ENCODE measurements at places on chromosomes 1 and 21. TPM values are rescaled to one million over a fixed set of nuclear protein-coding genes. Genes with fewer than 3 reads are reported as not detected.

GRCh38 chr1:97331165-97331564 lies 589.7 kb downstream of the DPYD start:
- DNase-seq: no peak

GRCh38 chr1:38803647-38804046 lies 55.9 kb downstream of the RRAGC start:
- no peak for DNase-seq

DNA sequence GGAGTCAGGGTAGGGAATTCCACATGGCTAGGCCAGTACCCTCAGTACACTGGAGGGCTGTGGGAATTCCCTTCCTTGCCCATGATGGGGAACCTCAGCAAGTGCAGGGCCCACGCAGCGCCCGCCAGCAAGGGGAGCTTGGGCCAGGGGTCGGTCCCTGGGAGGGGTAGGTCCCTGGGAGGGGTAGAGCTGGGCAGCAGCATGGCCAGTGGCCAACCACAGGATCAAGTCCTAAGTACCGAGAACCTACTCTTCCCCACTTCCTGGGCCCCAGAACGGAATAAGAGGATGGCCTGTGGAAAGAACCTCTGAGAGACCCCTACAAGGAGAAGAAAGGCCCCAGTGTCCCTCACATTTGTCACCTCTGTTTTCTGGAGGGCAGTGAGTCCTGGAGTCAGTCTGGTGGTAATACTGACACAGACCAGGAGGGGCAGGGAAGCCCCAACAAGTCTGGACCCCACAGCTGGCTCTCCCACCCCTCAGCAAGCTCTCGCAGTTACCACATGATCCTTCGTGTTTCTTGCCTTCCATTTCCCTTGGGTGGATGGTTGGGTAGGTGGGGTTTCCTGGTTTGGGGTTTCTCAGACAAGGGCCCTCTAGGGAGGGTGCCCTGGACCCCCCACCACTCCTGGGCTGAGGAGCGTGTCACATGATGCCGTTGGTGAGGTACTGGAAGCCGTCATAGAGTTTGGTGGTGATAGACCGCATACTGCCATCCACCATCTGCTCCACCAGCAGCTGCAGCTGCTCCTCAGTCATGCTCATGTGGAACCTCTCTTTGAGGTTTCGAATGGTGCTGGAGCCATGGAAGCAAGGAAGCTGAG lies 10.3 kb downstream of the ZNF687 start:
- no peak for DNase-seq

- peak; percentile 88 for DNase-seq
Measured at GRCh38 chr1:16984717-16985116, 4.3 kb upstream of the MFAP2 start.

GRCh38 chr1:189185097-189185496 lies 1292.6 kb downstream of the BRINP3 start:
- no peak for DNase-seq

DNA sequence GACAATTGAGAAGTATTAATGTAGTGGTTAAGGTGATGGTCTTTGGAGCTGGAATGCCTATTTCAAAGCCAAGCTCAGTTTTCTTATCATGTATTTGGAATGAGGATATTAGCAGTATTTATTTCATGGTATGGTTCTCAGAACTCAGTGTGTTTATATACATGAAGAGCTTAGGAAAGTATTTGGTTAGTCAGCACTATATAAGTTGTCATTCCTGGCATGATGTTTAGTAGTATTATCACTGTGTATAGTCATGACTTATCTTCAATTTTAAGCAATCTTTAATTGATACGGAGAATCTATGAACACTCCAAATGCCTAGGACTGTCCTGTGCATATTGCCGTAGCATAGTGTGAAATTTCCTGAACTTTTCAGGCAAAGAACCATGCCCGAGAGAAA lies 501.9 kb upstream of the USP24 start:
- DNase-seq: no peak

DNA sequence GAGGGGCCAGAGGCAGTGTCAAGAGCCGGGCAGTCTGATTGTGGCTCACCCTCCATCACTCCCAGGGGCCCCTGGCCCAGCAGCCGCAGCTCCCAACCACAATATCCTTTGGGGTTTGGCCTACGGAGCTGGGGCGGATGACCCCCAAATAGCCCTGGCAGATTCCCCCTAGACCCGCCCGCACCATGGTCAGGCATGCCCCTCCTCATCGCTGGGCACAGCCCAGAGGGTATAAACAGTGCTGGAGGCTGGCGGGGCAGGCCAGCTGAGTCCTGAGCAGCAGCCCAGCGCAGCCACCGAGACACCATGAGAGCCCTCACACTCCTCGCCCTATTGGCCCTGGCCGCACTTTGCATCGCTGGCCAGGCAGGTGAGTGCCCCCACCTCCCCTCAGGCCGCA lies at the start of gene BGLAP:
Gene BGLAP, plus strand, starts transcription at position 259 of the 400 bp plus-strand sequence. Its CDS starts 48 bp downstream, at position 307.
- DNase-seq: no peak

DNA sequence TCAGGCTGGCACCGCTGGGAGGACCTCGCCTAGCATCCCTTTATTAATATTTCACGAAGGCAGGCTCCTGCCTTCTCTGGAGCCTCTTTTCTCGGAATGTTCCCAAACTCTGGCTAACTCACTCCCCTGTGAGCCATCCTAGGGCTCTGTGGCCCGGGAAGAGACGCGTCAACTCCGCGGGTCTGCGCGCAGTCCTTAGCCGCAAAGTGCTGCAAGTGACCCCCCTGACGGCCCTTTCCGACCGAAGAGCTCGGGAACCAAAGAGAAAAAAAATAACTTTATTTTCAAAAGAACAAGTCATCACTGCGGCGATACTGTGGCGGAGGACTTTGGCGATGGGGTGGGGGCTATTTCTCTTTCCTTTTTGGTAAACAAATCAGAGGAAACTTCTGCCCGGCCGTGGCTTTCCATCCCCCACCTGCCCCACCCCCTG lies 14.6 kb downstream of the NR5A2 start:
- DNase-seq: no peak

DNA sequence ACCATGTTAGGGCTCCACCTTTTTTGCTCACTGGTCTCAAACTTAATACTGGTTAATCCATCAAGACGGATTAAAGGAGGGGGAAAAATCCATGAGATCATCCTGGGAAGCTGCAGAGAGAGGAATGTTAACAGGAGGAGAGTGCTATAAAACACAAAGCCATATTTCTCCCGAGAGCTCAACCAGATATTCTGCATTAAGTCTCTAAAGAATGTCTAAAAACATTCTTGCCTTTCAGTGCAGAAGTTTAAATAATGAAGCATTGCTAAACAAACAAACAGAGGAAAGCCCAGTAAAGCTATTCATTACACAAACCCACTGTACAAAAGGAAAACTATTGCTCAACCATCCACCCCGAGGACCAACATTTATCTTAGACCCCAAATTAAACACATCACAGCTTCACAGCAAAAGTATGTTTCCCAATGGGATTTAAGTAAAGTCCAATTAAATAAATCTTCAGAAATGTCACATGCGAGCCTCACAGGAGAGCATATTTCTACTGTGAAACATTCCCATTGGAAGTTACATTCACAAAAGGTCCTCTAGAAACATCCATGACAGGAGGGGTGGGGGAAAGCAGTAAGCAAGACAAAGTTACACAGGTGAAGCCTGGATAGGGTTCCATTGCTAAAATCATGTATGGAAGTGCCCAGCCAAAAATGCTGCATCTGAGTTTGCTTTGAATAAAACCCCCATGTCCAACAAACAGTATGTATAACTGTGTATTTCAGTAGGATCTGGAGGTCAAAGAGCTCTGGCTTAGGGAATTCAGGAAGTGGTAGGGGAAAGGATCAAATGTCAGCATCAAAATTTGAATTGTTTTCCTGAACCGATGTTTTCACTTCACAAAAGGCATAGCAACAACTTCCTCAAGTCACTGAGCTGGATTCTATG lies 23.3 kb downstream of the DUSP10 start:
- DNase-seq: no peak

- DNase-seq: no peak
Measured at GRCh38 chr1:88466011-88466410, 218.1 kb upstream of the PKN2 start.

DNA sequence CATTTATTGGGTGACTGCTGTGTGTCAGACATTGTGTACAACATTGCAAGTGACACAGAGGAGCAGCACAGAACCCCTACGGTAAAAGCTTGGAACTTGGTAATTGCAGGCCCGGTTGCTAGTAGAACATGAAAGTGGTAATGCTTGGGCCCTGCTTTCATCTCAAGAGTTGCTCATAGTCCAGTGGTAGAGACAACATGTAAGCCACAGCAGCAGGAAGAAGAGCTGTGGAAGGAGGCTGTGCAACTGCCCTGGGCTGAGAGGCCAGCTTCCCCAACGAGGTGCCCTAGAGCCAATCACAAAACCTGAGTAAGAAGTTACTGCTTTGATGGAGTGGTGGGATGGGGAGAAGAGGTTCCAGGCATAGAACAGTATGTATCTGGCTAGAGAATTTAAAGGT lies 18.4 kb downstream of the CNIH4 start:
- no peak for DNase-seq

GRCh38 chr1:8970870-8971337 lies 25.2 kb downstream of the CA6 start:
- no peak for DNase-seq

- no peak for DNase-seq
Measured at GRCh38 chr21:46448108-46448507, 10.6 kb upstream of the DIP2A start.

- no peak for DNase-seq
Measured at GRCh38 chr1:167428395-167428794, 89.9 kb downstream of the CD247 start.

DNA sequence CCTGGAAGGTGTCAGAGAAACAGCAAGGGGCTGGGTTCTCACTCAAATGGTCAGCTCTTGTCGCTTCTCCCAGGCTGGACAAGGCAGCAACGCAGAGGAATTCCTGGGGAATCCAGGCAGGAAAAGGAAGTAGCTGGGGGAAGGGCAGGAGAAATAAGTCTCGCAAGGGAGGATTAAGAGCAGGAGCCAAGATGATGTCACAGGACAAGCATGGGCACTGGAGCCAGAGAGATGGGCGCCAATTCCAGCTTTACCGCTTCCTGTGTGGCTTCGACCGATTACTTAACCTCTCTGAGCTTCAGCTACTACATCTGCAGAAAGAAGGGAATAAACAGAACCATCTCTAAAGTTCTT lies 70.5 kb downstream of the SSBP3 start:
- peak; percentile 72 for DNase-seq

DNA sequence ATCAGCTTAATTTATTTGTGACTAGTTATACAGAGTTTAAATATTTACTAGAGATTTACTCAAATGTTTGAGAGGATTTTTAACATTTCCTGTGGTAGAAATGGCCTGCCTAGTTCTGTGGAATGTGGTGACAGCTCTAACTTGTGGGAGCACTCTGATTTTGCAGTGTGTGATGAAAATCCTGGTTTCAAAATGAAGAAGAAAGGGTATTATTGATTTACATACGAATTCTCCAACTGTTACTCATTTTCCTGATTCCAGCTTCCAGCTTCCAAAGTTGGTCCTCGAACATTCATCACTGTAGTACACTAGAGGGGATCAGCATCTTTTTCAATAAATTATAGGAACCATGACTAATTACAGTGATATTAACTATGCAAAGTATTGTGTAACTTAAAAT lies 462.7 kb upstream of the PKN2 start:
- no peak for DNase-seq

DNA sequence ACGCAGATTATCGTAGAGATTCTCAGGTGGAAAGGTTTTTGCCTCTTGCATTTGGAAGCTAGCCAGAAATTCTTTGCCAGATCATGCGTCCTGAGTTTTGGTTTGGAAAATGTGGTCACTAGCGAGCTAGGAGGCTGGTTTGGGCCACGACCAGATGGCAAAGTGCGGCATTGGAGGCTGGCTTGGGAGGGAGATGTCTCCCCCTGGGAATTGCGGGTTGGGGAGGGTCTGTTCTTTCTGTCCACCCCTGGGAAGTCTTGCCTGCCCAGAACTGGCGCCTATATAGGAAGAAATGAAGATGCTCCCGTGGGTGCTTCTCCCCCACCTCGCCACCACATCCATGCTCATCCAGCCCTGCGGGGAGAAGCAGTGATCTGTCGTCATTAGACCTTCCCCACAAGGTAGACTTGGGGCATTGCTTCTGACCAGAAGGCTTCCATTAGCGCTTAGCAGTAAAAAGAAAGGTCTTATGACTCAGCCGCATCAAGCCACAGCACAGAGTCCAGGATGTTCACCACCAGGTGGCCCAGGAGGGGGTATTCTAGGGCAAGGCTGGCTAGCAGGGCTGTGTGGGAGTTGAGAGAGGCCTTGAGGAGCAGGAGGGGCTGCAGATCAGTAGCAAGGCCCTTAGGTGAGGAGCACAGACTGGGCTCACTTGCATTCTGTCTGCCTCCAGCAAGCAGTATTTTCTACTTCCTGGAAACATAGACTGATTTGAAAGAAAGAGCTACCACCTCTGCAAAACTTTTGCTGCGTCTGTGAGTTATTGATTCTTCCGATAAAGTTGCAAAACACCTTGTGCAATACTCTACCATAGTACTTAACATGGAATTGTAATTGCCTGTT lies 1.5 kb upstream of the PTP4A2 start:
- DNase-seq: no peak

DNA sequence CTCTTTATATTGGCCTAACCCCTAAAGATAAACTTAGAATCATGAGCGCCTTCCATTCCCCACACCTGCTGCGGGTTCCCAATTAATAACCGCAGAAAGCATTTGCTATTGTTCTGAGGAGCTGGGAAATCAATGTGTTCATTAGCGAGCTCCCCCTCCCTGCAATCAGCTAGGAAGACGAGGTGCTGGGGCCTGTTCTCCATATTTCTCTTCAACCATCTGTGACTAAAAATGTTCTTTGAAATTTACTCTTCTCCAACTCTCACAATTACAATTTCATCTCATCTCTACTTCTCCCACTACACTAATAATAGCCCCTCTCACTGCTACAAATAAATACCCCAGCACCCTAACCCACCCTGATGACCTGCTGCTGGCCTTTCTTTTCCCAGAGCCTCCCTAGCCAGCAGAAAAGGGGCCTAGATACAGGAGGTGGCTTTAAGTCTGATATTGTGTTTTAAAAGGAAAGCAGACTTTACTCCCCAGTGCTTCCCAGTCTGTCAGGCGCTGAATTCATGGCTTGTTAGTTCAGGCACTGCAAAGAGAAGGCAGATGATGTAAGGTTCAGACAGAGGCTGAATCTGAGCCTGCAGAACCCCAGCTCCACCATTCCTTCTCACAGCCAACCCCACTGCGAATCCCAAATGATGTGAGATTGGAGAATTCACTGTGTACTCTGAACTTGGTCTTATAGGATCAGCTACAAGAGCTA lies 477.5 kb upstream of the DAB1 start:
- no peak for DNase-seq

GRCh38 chr1:19029191-19030085 lies 73.0 kb upstream of the IFFO2 start:
- DNase-seq: no peak

- no peak for DNase-seq
Measured at GRCh38 chr1:93306920-93307319, 38.8 kb upstream of the DR1 start.

TMEM52 gene
- 1.2 TPM for total RNA-seq

FCRLB gene
- total RNA-seq: 0.35 TPM

RRP1 gene
- 10.1 TPM for total RNA-seq

MROH9 gene
- not detected for total RNA-seq

SLC37A1 gene
- 3.0 TPM for total RNA-seq

RIPPLY3 gene
- total RNA-seq: not detected

FCRL3 gene
- 0.24 TPM for total RNA-seq

SYT2 gene
- not detected for total RNA-seq

HSPA6 gene
- total RNA-seq: 1.1 TPM
